ENCODE measurements at places on chromosomes 6 and 20.

DNA sequence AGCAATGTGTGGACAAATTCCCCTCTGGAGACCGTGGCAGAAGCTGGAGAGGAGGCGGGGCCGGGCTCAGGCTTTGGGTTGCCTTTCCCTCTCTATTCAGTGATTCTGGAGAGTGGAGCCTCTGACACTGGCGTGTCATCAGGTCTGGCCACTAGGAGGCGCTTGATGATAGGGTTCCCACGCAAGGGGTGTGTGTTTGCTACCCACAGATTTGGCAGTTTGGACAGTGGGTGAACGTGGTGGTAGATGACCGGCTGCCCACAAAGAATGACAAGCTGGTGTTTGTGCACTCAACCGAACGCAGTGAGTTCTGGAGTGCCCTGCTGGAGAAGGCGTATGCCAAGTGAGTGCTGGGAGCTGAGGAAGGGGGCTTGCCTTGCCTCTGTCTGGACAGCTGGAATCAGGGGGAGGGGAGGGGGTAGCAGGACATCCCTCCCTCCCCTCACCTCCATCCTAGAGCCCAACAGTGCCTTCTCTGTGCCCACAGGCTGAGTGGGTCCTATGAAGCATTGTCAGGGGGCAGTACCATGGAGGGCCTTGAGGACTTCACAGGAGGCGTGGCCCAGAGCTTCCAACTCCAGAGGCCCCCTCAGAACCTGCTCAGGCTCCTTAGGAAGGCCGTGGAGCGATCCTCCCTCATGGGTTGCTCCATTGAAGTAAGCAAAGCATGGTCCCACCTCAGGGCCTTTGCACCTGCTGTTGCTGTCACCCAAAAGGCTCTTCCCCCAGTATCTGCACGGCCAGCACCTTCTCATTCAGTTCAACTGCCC lies 14.3 kb downstream of the CAPN11 start:
- peak; percentile 73 for DNase-seq

- DNase-seq = no peak
Observed at GRCh38 chr6:170110201-170111140, 180.4 kb downstream of the DLL1 start.

GRCh38 chr20:4681401-4681800 lies 40.3 kb upstream of the PRND start:
- no peak for DNase-seq

DNA sequence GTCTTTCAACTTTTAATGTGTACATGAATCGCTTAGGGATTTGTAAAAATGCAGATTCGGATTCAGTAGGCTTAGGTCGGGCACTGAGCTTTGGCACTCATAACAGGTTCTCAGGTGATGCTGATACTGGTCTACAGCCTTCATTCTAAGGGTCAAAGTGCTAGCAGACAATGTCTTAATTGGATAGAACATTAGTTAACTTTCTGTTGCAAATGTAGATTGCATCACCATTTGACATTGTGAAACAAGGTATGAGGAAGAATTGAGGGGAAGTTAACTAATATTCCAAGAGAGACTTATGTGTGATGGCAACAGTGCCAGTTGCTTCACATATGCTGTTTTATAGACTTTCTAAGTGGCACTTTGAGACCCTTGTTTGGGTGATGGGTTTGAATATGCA lies 86.9 kb downstream of the MLIP start:
- no peak for DNase-seq

- DNase-seq = no peak
Observed at GRCh38 chr6:168941036-168941435, 312.6 kb downstream of the THBS2 start.

GRCh38 chr6:17971128-17972073 lies 16.0 kb downstream of the KIF13A start:
- no peak for DNase-seq

DNA sequence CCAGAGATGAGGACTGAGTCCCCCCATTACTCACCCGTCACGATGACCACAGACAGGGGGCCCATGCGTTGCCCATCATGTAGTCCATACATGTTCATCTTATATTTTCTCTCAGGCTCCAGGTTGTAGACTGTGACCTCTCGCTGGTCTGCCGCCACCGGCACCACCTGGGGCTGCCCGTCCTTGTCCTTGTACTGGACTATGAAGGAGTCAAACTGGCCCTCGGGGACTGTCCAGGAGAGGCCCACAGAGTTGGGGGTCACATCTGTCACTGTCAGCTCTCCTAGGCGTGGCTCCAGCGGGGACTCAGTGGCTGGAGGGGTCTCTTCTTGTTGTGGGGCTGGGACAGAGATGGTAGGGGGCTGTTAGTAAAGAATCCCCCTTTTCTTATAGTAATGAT lies 35.4 kb downstream of the CYP21A2 start:
- DNase-seq = no peak

DNA sequence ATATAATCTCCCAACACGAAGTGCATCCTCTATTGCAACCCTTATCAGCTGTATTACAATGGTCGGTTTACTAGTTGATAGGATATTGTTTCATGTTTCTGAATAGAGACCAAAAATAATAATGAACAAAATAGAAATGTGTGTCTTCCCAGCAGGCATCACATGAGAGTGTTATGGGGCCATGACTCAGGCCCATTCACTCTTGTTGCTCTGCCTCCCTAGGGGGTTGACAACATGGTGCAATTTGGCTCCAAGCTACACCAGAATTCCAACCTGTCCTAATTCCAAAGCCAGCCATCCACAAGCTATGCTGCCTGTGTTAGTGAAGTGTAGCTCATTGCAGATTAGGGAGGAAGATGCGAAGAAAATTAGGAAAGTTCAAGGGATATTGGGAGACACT lies 13.1 kb upstream of the SAYSD1 start:
- DNase-seq = no peak

- peak; percentile 23 for DNase-seq
Observed at GRCh38 chr6:134585517-134585873, 267.6 kb upstream of the SGK1 start.

GRCh38 chr20:4076671-4077070 lies 61.3 kb upstream of the RNF24 start:
- no peak for DNase-seq

- DNase-seq = no peak
Observed at GRCh38 chr20:53940907-53941545, 129.4 kb downstream of the BCAS1 start.

DNA sequence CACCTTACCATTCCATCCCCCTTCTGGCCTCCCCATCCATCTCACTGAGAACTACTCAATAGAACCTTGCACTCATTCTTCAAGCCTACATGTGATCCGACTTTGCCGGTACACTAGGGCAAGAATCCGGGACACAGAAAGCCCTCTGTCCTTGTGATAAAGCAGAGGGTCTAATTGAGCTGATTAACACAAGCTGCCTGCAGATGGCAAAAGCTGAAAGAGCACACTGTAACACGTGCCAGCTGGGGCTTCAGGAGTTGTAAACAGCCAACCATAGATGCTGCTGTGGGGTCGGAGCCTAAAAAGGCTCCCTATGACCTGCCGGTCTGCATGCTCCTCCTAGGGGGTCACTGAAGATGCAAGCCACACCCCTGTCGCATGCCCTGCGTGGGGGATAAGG lies 124.1 kb downstream of the RNF144B start:
- DNase-seq = no peak

GRCh38 chr20:5657190-5657875 lies 92.9 kb upstream of the SHLD1 start:
- peak; percentile 70 for DNase-seq

- peak; percentile 14 for DNase-seq
Observed at GRCh38 chr6:87277123-87277522, 45.3 kb upstream of the SMIM8 start.

DNA sequence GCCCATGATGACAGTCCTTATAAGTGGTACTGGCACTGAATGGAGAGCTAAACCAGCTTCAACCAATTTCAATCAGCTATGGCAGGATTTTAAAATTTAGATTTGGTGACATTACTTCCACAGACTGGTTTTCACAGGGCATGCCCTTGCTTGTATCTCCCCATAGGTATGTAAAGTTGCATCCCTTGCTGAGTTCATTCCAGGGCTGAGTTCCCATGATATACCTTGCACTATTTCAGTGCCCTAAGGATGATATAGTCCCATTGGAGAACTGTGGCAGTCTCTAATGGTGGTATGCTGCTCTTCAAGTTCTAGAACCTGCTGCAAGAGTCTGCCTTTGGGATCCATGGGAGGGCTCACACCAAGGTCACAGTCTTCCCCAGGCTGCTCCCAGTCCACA lies 232.7 kb upstream of the MOCS1 start:
- DNase-seq = no peak

GRCh38 chr6:29730575-29731126 lies 7.4 kb downstream of the HLA-F start:
- no peak for DNase-seq

- no peak for DNase-seq
Observed at GRCh38 chr6:36136551-36136950, 6.2 kb downstream of the MAPK13 start.

- no peak for DNase-seq
Observed at GRCh38 chr6:170369403-170369802, 62.8 kb downstream of the FAM120B start.

DNA sequence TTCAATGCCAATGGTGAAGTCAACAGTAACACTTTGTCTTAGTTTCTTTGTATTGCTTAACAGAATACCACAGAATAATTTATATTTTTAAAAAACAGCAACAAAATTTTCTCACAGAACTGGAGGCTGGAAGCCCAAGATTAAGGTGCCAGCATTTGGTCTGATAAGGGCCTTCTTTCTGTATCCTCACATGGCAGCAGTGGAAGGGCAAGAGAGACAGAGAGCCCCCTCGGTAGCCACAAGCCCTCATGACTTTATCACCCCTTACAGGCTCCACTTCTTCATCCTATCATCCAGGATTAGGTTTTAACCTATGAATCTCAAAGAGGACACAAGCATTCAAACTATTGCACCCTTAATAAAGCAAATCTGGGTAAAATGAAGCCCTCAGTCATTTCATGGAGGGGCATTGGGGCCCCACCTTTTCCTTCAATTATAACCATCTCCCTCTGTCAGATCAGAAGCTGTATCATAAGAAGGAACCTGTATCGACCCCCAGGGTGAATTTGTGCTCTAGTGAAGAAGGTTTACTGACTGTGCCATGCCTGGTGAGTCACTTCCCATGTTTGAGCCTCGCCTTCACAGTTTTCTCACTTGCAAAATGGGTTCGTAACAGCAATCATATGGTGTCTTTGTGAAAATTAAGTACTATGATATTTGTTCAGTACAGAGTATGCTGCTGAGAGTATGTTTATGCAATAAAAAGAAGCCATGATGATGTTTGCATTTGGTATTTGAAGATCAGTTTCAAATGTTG lies 178.2 kb downstream of the LRFN2 start:
- DNase-seq = no peak

GRCh38 chr6:154683756-154684523 lies 49.3 kb upstream of the SCAF8 start:
- DNase-seq = no peak
